ENCODE measurements at places on chromosomes 2 and 18.

GRCh38 chr2:233082931-233083755, 23.0 kb downstream of the INPP5D start:
- DNase-seq = no peak

GRCh38 chr2:166067229-166067628, 60.6 kb downstream of the SCN1A start:
- DNase-seq = no peak

DNA sequence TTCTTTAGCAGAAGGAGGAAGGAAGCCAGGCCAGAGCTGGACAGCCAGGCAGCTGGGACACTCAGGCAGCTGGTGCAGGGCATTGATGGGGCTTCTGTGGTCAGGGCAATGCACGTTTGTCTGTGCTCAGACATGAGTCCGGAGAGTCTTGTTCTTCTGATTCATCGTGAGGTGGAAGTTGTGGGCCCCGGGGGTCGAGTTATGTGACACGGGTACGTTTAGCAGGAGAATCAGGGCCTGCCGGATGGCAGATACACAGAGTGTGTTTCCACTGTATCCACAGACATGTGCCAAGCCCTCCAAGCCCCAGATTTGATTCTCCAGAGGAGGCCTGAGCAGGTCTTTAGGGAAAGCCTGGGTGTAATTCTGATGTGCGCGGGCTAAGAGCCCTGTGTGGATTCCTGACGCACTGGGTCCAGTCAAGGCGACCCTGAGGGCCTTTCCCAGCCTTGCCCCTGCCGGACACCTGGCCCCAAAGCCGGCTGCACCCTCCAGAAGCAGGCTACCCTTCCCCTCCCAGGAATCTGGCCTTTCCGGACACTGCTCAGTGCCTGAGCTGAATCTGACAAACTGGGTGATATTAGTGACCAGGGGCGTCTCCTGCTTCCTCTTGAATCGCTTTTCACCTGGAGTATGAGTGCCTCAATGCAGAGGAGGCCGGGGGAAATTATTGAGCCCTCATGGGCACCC, 10.1 kb downstream of the ARHGEF4 start:
- DNase-seq = no peak

DNA sequence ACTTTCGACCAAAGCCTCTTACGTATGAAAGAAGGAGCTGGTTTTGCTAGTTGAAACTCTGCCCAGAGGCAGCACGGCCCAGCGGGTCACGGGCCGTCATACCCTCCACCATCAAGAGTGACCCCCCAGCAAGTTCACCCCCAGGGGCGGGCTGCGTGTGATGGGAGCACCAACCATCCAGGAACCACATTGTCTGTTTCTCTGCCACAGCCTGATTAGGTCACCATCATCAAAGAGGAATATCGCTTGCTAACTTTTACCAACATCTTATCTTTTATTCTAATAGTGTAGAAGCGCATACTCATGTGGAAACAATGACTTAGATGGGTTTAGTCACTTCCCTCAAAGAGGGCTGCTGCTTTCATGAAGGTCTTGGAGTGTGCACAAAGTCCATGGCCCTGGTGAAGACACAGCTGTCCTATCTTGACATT, 116.6 kb upstream of the SMIM21 start:
- DNase-seq = no peak

DNA sequence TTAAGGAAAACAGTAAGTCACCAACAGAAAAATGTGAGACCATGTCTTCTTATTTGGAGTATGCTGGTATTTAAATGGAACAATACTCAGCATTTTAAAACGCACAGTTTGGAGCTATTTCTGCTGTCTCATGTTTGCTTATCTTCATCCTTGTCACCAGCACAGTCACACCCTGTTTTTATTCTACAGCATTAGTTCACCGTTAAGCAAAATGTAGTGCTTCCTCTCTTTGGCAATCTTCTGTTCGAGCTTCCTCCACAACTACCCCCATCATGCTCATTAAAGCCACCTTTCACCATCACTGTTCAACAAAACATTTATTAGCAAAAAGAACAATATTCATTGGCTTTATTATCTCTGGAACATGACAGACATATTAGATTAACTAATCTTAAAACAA, 64.0 kb downstream of the SLC40A1 start:
- no peak for DNase-seq

- no peak for DNase-seq
Measured at GRCh38 chr2:57802243-57802642, 244.4 kb upstream of the VRK2 start.

DNA sequence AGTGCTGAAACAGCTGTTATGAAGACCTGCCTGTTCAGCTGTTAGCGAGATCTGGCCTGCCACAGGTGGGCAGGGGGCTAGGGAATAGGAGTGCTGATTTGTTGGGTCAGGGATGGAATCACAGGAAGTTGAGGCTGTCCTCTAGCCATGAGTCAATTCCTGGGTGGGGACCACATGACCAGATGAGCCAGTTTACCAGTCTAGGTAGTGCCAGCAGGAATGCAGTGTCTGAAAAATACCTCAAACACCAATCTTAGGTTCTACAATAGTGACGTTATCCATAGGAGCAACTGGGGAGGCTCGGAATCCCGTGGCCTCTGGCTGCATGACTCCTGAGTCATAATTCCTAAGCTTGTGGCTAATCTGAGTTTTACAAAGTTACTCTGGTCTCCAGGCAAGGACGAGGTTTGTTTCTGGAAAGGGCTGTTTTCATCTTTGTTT, 44.9 kb downstream of the DYSF start:
- no peak for DNase-seq
